ENCODE measurements at places on chromosomes 2 and 18.

GRCh38 chr2:158750458-158751125 lies 44.5 kb upstream of the DAPL1 start:
- DNase-seq: no peak

DNA sequence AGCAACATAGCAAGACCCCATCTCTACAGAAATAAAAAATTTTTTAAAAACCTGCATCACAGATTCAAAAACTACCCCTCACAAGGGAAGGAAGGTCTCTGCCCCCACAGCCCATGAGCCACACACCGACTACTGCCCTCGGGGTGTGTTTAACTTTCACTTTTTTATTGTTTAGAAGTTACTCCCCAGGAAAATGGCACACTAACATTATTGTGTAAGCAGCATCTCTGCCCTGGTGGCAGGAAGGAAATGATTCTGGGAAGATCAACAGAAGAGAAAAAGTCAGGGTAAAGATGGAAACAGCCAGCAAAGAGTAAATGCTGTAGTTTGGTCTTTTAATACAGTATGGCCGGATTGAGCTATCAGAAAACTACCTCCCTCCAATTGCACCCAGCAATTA lies 21.9 kb downstream of the TRABD2A start:
- no peak for DNase-seq

DNA sequence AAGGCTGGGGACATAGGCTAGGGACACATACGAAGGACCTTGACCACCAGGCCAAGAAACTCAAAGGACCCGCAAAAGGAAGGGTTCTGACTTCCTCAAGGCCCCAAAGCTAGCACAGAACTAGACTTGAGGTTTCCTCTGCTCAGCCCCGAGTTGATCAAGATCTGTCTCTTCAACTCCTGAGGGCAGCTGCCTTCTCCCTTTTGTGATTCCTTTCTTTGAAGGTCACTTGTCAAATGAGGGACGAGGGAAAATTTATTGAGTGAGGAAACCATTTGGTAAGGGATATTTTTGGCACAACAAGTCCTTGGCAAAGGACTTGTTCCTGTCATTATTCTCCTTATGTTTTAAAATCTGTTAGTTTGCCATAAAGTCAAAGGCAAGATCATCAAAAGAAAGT lies 12.3 kb upstream of the ROCK2 start:
- no peak for DNase-seq

- DNase-seq: no peak
Observed at GRCh38 chr2:46589356-46589755, 110.0 kb downstream of the TMEM247 start.

DNA sequence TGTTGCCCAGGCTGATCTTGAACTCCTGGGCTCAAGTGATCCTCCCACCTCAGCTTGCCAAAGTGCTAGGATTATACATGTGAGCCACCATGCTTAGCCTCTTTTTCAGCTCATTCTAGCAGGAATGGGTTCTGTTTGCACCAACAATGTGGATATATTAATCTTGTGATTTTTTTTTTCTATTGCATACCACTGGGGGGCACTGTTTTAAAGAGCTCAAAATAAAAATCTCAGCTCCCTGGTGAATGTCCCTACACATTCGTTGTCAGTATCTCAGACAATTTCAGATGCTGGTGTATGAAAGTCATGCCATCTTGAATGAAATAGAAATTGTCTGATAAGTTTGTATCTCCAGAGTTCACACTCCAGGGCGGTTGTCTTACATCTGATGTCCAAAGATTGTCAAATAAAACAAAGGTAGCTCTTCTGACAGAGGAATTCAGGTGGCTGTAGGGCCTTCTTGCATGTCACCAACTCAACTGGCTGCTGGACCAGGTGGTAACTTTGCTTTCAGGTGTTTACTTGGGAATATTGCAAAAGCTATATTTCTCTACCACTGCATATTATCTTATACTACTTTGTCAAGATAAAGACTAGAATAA lies 3.1 kb upstream of the MATN3 start:
- DNase-seq: no peak

GRCh38 chr2:26757873-26758789 lies 6.0 kb upstream of the SLC35F6 start:
- peak; percentile 63 for DNase-seq

GRCh38 chr2:23549821-23550530 lies 165.0 kb downstream of the KLHL29 start:
- no peak for DNase-seq

GRCh38 chr2:132374151-132374550 lies 42.5 kb upstream of the GPR39 start:
- no peak for DNase-seq

All from activated CD8-positive, alpha-beta memory T cell treated with anti-CD3 and anti-CD28 coated beads, Interleukin-2, amount 10 ng/mL, durations not matched to agents 7 days and 5 days (primary cell).